AG04449 (cell line): ENCODE measurements at places on chromosomes 4 and X.

- DNase-seq = no peak
Measured at GRCh38 chr4:4568806-4569427, 27.1 kb upstream of the STX18 start.

GRCh38 chr4:18075823-18076433, 54.4 kb upstream of the LCORL start:
- DNase-seq = no peak

- DNase-seq = no peak
Measured at GRCh38 chr4:172899861-172900260, 268.8 kb upstream of the GALNT7 start.

- DNase-seq = no peak
Measured at GRCh38 chrX:74536832-74537371, 77.5 kb downstream of the RLIM start.

DNA sequence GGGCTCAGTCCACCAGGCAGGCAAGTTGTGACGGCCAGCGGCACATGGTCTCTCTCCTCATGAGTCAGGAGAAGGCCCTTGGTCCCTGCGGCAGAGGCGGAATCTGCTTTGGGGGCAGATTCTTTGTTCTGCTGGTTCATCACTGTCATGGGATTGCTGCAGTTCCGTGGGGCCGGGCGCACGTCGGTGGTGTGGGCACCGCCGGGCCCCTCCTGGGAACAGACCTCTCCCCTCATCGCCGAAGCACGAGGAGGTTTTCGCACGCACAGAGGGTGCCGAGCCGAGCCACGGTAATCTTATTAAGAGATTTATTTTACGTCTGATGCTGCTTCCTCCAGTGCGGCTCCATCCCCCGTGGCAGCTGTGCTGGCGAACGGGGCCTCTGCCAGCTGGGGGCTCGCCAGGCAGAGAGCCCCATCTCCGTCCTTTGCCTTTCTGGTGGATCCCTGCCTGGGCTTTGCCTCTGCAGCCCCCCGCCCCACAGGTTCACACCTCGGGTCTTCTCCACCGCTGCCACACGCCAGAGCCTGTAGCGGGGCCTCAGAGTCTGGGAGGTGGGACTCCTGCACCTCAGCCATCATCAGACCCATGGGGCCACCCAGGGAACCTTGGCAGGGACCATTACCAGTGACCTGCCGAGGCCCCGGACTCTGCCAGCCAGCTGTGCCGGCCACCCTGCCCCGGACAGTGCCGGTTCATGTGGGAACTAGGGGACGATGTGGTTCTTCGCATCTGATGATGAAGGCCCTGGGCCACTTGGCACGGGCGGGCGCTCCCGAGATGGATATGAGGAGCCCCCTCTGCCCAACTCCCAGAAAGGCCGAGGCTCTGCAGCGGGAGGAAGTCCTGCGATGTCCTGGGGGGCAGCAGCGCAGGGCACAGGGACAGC, 86.7 kb upstream of the NKX1-1 start:
- DNase-seq = no peak

GRCh38 chr4:45646885-45647590, 476.8 kb downstream of the GABRG1 start:
- no peak for DNase-seq

- no peak for DNase-seq
Measured at GRCh38 chr4:76897536-76898384, at the start of gene SOWAHB. TSS of gene SOWAHB (minus strand) at chr4:76898144. CDS start at chr4:76897849, 295 bp downstream.

- DNase-seq = no peak
Measured at GRCh38 chrX:39752815-39753214, 344.9 kb downstream of the BCOR start.

- DNase-seq = no peak
Measured at GRCh38 chrX:132489578-132490419, 961 bp upstream of the MBNL3 start.

GRCh38 chr4:20431543-20431951, 179.8 kb downstream of the SLIT2 start:
- no peak for DNase-seq

DNA sequence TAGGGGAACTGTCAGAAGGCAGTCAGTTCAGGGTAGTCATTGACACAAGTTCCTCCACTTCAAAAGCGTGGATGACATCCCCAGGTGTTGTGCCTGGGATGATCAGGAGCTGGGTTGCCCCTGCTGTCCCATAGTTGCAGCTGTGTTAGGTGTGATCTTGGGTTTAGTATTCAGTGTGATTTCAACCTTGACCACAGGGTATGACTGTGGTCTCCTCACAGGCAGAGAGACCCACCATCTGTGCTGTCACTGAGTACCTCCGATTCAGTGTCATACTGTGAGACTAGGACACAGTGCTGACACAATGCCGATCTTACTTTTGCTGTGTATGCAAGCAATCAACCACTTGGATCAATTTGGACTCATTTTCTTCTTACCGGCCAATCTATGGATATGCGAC, 25.2 kb downstream of the FOXR2 start:
- DNase-seq = no peak

DNA sequence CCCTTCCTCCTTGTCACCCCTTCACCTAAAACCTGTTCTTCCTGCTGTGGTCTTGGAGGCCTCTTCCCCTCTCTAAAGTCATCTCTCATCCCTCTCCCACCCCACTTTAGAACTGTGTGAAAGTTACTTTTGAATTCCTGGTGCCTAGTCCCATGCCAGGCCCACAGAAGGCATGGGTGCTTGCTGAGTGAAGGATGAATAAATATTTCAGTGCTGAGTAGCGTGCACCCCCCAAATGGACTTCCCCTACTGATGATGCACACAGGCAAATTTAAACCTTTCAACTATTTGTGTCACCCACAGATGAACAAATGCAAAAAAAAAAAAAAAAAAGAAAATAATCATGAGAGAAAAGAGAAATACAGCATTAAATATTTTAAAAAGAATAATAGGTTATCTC, 19.8 kb downstream of the PSMD10 start:
- DNase-seq = no peak

DNA sequence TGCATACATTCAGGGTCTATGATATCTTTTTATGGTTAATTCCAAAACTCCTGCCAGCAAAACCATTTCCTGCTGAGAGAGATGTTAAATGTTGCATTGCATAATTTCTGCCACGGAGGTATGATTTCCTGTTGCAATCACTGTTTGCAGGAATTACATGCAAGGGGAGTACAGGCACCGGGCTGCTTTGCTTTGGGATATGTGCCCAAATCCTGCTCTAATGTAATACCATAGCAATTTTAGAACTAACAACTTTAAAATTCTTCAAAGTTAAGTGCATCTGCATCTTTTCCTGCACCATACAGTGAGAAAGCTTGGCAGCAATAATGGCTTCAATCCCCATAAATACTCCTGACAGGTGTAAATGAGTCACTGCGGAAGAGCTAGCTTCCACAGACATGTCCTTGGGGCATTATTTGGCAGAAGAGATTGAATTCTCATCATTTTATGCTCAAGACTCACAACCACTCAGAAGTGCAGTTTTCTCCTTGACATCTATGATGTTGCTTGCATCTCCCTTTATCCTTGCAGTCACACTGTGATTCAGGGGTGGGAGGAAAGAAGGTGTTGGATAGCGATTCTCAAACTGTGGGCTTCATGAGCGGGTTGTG, 29.6 kb downstream of the TRIM2 start:
- peak; percentile 91 for DNase-seq

- DNase-seq = peak; percentile 4
Measured at GRCh38 chrX:86148024-86148511, at the start of gene DACH2. TSS of gene DACH2 (plus strand) at chrX:86148451.

- peak; percentile 38 for DNase-seq
Measured at GRCh38 chrX:44675362-44676024, 132.8 kb upstream of the FUNDC1 start.

GRCh38 chr4:77917075-77917474, 54.4 kb downstream of the MRPL1 start:
- DNase-seq = no peak

- no peak for DNase-seq
Measured at GRCh38 chr4:68445111-68445510, 2.2 kb upstream of the TMPRSS11E start.

DNA sequence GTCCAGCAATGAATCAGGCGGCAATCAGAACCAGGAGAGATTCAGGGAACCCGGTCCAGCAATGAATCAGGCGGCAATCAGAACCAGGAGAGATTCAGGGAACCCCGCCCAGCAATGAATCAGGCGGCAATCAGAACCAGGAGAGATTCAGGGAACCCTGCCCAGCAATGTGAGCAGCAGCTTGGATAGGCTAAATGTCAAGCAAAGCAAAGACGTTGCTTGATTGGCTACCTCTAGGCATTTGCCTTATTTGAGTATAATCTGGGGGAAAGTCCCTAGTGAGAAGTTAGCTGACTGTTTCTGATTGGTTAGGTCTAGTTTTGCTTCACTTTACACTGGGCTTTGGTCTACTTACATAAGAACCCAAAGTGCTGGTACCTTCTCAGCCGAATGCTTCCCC, 1212.2 kb upstream of the TENM3 start:
- DNase-seq = no peak

DNA sequence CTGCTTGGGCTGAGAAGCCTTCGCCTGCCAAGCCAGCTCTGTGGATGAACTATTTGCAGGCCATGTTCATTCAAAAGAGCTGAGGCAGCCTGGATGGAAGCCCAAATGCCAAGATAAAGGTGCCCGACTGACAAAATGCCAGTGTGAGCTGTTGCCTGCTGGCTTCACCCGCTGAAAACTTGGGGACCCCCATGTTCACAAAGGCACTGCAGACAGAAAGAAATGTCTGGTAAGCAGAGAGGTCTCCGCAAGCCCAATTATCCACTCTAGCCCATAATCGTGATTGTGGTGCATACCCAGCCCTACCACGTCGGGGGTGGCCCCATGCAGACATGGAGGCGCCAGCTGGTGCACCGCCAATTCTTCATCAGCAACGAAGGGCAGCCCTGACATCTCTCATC, 13.0 kb upstream of the SMIM20 start:
- no peak for DNase-seq

DNA sequence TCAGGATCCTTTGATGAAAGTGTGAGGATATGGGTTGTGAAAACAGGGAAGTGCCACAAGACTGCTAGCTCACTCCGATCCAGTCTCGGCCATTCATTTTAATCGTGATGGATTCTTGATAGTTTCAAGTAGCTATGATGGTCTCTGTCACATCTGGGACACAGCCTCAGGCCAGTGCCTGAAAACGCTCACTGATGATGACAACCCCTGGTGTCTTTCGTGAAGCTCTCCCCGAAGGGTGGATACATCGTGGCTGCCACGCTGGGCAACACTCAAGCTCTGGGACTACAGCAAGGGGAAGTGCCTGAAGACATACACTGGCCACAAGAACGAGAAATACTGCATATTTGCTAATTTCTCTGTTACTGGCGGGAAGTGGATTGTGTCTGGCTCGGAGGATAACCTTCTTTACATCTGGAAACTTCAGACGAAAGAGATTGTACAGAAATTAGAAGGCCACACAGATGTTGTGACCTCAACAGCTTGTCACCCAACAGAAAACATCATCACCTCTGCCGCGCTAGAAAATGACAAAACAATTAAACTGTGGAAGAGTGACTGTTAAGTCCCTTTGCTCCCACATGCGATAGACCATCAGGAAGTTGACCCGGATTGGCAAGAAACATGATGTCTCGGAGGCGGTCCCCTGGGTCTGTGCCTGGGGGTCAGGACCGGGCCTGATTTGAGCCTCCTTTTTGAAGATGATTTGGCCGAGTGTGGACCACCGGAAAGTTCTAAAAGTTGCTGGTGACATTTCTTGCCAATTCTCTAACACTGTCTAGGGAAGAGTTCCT, 22.2 kb downstream of the LIAS start:
- no peak for DNase-seq

- no peak for DNase-seq
Measured at GRCh38 chr4:53920883-53921282, 143.5 kb downstream of the CHIC2 start.

- no peak for DNase-seq
Measured at GRCh38 chr4:4782969-4783368, 76.5 kb upstream of the MSX1 start.

- DNase-seq = no peak
Measured at GRCh38 chr4:77375866-77376607, 219.0 kb downstream of the CCNG2 start.

- peak; percentile 3 for DNase-seq
Measured at GRCh38 chr4:174358829-174359228, 75.1 kb downstream of the CEP44 start.

GRCh38 chr4:170610434-170610833, 520.7 kb upstream of the AADAT start:
- DNase-seq = no peak

DNA sequence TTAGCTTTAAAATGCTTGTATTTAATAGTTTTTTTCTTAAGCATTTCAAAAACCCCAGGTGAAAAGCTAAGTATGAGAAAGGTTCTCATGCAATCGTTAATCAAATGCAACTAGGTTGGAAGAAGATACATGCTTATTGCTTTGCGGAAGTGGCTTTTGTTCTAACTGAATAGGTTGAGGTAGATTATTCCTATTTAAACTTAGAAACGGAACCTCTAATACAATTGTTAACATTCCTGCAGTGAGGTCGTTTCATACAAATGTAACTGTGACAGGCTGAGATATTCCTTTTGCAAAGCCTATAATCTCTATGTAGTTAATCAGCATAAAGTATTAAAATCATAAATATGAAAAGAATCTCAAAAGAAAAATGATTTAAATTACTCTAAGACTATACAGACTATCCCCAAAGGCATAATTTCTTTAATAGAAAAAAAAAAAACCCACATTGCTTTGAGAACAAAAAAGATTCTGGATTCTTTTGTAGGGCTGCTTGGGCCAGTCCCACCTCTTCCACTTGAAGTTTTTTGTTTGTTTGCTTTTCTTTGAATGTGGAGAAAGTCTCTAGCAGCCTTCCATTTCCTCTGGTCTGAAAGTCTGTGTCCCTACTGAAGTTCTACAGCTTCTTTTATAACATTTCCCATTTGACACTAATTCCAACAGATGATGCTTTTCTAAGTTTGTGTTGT, 25.6 kb upstream of the SORBS2 start:
- no peak for DNase-seq

DNA sequence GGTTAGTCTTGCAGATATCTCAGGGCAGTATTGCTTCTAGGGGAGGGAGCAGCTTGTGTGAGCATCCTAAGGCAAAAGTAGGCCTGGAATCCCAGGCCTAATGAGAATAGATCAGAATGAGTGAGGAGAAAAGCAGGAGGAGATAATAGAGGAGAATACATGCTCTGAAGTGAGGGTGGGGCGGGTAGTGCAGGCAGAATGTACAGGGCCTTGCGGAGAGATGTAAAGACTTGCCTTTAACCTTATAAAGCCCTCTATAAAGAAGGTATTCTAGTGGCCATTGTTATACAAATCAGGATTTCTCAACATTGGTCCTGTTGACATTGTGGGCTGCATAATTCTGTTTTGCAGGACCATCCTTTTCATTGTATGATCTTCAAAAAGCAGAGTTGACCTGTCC, 855.3 kb downstream of the PCDH7 start:
- no peak for DNase-seq

- no peak for DNase-seq
Measured at GRCh38 chrX:17824980-17825379, 36.1 kb downstream of the RAI2 start.

GRCh38 chr4:18675586-18676525, 654.3 kb upstream of the LCORL start:
- DNase-seq = no peak
